ENCODE measurements at places on chromosomes 12 and 14.

DNA sequence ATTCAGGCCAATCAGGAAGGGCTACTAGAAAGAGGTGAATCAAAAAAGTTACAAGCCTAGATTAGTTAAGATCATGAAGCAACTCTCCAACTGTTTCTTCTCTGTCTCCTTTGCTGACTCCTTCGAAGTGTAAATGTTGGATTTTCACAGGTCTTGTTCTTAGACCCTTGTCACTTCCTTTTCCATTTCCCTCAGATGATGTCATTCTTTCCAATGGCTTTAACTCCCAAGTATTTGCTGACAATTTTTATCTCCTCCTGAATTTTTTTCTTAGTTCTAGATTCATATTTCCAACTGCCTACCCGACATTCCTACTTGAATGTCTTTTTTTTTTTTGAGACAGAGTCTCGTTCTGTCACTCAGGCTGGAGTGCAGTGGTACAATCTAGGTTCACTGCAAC, 10.8 kb downstream of the GAS2L3 start:
- DNase-seq: no peak

- no peak for DNase-seq
Observed at GRCh38 chr12:27968972-27969623, 3.4 kb downstream of the PTHLH start.

- no peak for DNase-seq
Observed at GRCh38 chr12:117000316-117000715, 89.6 kb downstream of the FBXW8 start.

- DNase-seq: no peak
Observed at GRCh38 chr12:66984962-66985361, 284.2 kb upstream of the CAND1 start.

GRCh38 chr12:42361909-42362646, 36.1 kb downstream of the PPHLN1 start:
- DNase-seq: no peak

GRCh38 chr12:111222027-111222414, 146.9 kb downstream of the PHETA1 start:
- no peak for DNase-seq

DNA sequence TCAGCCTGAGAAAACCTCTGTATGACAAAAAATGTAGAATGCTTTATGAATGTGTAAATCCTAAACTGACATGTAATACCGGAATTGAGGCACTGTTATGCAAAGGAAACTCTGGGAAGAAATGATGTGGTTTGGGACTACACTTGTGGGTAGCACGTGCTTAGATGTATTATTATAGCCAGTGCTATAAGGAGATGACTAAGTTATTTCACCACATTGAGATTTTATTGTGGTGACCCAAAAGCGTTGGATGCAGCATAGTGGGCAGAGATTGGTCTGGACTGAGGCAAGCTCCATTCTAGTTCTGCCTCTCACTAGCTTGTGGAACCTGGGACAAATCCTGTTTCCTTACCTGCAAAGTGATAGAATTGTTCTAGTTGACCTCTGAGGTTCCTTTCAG, 172.2 kb downstream of the SNAPC1 start:
- no peak for DNase-seq

GRCh38 chr14:103130965-103131364, 7.7 kb downstream of the TNFAIP2 start:
- no peak for DNase-seq

GRCh38 chr12:24902511-24903328, 46.2 kb downstream of the BCAT1 start:
- DNase-seq: no peak

- DNase-seq: no peak
Observed at GRCh38 chr14:57086271-57087162, 182.2 kb downstream of the EXOC5 start.

DNA sequence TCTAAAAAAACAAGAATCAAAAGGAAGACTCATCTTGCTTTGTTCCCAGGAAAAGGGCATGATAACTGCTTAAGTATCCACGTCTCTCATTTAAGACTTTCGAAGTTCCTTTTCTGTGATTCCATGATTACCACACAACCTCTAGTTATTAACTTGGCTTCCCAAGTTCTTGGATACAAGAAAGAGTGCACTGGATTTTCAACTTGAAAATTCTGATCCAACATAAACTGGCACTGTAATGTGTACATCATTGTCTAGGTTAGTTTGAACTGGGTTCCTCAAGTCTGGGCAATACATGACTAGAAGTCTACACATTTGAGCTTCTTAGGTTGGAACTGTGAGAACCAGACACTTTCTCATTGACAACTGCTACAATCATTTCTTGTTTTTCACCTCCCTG, 1.6 kb downstream of the KLHL28 start:
- DNase-seq: no peak

- no peak for DNase-seq
Observed at GRCh38 chr14:83300476-83301064, 1766.9 kb upstream of the SEL1L start.

- DNase-seq: no peak
Observed at GRCh38 chr14:48333221-48333920, 658.0 kb upstream of the MDGA2 start.

DNA sequence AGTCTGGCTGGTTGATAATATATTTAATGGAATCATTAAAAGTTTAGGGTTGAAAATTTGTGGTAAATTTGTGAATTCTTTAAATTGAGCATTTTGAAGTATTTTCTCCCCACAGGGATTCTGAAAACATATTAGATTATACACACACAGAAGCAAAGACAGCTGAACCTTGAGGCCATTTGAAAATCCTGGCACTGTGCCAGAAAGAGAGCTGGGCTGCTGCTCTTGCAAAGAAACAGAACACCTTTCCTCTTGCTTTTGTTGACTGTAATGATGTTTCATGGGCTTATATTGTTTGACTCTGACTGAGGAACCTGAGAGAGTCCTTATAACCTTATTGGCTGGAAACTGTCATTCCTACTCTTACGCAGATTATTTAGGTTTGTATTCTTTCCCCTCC, 4.8 kb downstream of the RNF34 start:
- no peak for DNase-seq
